ENCODE measurements at places on chromosomes 1 and 21.

DNA sequence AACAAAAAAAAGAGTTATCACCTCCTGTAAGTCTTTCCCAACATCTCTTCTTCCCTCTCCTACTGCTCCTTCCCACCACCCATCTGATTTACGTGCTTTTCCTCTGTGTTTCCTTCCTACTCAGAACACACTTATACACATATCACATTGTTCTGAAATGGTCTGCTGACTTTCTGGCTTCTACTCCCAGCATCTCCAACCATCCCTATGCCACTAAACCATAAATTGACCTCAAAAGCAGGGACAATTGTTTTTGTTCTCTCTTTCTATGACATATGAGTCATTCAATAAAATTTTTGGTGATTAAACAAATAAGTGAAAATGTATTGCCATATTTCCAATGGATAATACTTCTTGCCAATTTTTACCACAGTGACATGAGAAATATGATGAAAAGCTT lies 8.2 kb downstream of the GOLPH3L start:
- DNase-seq, result no peak

DNA sequence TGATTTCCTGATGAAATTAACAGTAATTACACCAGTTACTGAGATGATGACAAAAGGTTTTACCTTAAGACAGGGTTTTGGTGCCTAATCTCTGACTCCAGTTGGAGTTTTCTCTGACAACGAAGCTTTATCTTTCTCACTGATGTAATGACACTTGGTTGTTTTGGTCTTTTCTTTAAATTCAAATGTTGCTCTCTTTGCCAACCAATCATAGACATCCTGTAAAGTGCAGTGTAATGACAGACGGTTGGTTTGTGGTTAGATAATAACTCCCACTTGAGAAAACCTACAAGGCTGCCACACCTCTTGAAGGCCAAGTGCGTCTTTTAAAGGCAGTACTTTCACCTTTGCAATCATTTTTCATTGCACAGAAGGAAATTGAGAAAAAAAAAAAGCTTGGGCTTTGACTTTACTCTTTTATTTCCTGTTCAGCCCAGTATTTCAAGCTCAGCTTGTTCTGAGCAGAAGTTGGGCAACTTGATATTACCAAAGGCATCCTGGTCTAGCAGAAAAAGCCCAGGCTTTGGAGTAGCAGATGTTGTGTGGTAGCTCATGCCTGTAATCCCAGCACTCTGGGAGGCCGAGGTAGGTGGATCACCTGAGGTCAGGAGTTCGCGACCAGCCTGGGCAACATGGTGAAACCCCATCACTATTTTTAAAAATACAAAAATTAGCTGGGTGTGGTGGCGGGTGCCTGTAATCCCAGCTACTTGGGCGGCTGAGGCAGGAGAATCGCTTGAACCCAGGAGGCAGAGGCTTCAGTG lies 14.9 kb downstream of the PDIK1L start:
- peak; percentile 50 for DNase-seq

DNA sequence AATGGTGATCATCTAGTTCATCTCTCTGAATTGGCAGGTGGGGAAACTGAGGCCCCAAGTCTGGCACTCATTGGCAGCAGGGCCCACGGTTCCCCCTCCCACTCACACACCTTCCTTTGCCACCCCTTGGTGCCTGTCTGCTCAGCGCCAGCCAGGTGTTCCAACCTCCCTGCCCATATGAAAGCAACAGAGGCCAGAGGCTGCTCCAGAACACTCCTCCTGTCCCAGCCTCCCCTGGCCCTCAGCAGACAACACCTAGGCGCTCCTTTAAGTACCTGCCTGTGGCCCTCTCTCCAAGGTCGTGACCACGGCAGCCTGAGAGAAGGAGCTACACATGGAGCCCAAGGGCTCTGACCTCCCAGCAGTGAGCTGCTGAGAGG lies 362.3 kb upstream of the VAMP3 start:
- DNase-seq, result no peak

DNA sequence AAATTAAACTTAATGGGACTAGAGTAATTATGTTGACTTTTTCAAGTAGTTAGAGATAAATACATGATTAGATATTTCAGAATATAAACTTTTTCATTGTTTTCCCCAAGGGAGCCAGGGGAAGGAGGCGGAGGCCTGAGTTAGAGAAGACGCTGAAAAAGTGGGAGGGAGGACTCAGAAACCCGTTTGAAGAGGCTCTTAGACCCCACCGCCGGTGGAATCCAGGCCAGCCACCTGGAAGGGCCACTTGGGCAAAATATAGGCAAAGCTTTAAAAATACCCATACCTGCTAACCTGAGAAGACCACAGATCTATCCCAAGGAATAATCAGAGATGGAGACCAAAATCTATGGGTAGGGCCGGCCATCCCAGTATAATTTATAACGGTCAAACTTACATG lies 242.6 kb downstream of the PTPRU start:
- DNase-seq, result no peak

- DNase-seq, result no peak
These were observed 1.1 kb downstream of the CASQ2 start for GRCh38 chr1:115767403-115767802.

GRCh38 chr1:2783069-2783434 lies 18.4 kb downstream of the TTC34 start:
- no peak for DNase-seq

DNA sequence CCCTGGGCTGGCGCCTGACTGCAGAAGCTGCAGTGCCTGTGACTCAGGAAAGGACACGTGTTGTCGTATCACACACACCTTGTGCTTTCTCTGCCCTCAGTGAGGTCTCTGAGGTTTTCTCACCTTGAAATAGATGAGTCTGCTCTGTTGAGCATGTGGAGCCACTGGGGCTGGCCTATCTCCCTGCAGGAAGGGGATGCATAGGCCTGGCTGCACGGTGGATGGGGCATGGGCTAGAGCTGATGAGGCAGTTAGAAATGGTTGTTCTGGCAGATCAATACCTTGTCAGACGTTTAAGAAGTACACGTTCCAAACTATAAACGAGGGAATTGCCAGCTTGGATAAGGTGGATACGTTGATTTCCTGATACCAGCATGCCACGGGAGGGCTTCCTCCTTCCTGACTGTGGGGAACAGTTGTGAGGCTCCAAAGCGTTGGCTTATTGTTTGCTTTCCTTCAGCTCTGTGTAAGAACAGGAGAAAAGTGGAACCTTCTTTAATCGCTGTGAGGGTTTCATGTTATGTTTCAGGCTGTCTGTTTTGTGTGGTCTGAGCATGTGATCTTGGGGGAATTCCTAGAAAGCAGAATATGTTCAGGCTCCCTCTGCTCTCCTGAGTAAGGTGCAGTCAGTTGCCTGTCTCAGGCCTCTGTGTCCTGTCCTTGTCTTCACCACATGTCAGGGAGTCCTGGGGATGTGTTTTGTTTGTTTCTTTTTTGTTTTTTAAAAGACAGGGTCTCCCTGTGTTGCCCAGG lies 44.8 kb downstream of the PCNT start:
- DNase-seq, result peak; percentile 65

GRCh38 chr1:230390371-230390770 lies 35.8 kb downstream of the PGBD5 start:
- no peak for DNase-seq

GRCh38 chr1:51453010-51453409 lies 66.1 kb downstream of the EPS15 start:
- no peak for DNase-seq
